ENCODE measurements at places on chromosomes 5 and 9.

GRCh38 chr9:4317681-4318080 lies 17.8 kb upstream of the GLIS3 start:
- DNase-seq: no peak

DNA sequence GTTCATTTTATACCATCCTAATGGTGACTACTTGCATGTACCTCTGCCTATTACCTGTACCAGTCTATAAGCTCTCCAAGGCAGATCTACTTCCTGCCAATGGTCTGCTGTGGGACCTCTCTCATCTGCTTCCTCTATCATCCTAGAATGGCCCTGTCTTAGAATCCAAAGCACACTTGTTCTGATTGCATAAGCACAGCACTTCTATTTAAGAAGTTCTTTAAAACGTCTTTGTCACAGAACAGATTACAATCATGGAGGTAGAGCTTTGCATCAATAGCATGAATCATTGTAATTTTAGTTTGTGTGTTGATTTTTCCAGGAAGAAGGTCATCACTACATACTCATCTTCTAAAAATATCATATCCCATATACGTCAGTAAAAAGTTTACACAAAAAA lies 131.8 kb upstream of the ACOT12 start:
- no peak for DNase-seq

DNA sequence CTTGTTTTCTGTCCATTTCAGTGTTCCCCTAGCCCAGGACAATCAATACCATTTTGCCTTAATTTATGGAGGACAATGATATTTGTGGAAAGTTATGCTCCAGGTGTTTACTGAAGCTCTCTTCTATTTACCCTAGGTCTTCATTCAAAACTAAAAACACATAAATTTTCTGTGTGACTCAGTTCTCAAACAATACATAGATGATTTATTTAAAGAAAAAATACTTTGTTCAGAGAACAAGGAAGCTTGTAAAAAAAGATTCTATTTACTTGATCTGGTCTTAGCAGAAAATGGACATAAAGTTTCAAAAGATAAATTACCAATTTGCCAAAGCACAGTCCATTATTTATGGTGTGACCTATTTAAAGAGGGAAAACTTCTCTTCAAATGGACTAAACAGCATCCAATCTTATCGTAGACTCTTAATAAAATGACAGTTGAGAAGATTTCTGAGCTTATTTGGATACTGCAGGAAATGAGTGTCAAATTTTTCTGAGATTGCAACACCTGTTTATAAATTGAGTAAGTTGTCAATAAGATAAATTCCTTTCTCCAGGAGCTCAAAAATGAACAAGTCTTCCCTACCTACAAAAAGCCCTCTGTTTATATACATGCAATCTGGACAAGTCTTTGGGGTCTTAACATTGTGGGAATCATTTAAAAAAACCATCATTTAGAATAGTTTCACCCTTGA lies 627.2 kb downstream of the PSAT1 start:
- DNase-seq: no peak

GRCh38 chr9:106112935-106113334 lies 418.6 kb downstream of the TMEM38B start:
- DNase-seq: no peak

DNA sequence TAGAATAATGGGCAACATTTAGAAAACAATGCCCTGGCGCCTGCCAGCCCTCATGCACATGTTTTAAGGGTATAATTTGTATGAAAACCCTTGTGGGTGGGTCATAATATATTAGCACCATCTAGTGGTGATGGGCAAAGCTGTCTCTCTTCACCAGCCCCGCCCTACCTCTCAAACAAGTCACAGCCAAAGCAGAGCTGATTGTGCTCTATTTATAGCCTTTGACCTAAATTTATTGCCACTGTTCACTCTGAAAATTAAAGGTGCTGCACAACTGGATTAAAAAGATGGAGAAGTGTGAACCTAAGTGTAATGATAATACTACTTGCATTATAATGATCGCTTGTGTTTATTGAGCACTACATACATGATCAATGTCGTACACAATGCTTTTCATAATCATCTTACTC lies 131.9 kb upstream of the ANKH start:
- peak; percentile 71 for DNase-seq

- DNase-seq: peak; percentile 76
These were observed 353.7 kb downstream of the SLCO4C1 start for GRCh38 chr5:101942321-101942882.

- no peak for DNase-seq
These were observed 2295.1 kb upstream of the WWC1 start for GRCh38 chr5:165996201-165996875.

DNA sequence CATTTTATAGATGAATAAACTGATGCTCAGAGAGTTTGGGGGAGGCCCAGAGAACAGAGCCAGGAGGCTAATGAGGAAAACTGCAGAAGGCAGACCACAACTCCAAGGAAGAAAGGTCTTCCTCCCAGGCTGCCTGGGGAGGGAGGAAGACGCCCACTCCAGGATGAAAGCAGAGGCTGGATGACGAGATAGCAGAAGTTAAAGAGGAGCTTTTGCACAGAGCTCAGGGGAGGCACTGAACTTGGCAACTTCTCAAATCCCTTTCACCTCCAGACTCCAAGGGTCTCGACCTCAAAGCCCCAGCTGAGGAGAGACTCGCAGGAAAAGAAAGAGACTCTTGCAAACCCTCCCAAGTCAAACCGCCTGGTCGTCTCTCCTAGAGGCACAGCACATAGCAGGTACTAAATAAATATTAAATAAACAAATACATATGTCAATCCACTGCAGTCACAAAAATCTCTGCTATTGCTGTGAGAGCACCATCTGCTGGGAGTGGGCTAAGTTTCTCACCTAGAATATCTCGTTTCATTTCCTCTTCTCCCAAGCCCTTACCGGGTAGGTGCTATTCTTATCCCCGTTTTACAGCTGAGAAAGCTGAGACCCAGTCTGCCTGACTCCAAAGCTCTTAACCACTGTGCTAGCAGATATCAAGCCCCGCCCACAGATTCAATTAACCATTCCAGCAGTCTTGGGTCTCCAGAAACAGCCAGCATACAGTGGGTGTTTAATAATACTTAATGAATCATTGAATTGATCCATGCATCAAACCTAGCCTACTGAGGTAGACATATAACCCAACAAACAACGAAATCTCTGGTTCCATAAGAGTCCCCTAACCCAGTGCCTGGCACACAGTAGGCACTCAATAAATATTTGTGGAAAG lies 97.8 kb upstream of the HAND1 start:
- DNase-seq: peak; percentile 74

GRCh38 chr5:134453016-134453415 lies 41.3 kb upstream of the CDKN2AIPNL start:
- no peak for DNase-seq

DNA sequence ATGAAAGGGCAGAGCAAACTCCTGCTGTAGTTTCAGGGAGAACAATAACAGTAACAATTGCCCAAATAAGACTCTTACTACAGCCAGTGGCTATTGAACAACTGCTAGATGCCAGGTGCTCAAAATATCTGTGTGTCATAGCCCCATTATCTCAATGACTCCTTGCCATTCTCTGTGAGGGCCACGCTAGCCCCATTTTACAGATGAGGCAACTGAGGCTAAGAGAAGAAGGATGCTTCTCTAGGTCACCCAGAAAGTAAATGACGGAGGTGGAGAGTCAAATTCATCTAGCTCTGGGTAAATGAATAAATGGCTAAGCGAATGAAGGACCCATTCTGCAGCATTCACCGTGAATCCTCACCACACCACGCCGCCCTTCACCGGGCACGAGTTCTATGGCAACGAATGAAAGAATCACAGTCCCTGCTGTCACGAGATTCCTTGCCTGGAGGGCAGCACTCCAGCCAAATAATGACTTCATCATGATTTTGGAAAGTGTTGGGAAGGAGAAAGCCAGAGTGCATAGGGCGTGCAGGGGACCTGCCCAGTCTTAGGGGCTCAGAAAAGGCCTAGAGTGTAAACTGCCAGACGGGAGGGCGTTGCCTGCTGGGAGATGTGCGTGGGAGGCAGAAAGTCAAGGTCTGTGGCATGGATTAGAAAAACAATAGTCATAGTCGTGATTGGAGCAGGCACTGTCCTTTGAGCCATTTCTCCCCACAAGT lies 147.2 kb downstream of the C9orf50 start:
- no peak for DNase-seq

DNA sequence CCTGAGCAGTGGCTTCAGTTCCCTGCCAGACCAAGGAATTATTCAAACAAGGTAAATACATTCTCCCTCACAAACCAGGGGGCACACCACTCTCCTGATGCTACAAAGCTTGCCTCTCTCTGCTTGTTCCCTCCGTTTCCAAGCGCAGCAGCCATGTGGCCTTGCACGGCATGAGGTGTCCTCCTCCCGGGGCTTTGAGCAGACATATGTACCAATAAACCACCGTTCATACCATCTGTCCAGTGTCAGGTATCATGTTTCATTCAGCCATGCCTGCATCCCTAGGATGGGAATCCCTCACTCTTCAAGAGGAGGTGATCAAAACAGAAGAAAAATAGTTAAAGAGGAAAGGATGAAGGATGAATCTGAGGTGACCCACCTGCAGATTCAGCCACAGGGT lies 282.7 kb downstream of the ENC1 start:
- no peak for DNase-seq

GRCh38 chr5:145378226-145378625 lies 456.9 kb downstream of the PRELID2 start:
- DNase-seq: no peak

- DNase-seq: no peak
These were observed 86.2 kb downstream of the TTC39B start for GRCh38 chr9:15220658-15221318.

DNA sequence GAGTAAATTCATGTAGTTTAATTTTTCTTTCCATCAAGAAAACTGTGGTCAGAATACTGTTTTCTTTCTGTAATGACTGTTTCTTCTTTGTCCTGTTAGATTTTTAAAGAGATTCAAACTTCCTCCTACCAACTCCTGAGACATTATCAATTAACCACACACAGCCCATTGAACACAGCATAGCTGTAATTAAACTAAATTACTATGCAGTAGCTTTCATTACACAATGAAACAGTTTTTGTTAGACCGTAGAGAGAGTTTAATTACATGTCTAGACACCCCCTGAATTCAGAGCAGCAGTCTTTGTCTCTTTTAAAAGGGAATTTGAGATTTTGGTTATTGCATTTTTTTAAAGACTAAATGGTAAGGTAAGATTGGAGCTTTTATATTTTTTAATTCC lies 77.5 kb downstream of the STARD4 start:
- no peak for DNase-seq

DNA sequence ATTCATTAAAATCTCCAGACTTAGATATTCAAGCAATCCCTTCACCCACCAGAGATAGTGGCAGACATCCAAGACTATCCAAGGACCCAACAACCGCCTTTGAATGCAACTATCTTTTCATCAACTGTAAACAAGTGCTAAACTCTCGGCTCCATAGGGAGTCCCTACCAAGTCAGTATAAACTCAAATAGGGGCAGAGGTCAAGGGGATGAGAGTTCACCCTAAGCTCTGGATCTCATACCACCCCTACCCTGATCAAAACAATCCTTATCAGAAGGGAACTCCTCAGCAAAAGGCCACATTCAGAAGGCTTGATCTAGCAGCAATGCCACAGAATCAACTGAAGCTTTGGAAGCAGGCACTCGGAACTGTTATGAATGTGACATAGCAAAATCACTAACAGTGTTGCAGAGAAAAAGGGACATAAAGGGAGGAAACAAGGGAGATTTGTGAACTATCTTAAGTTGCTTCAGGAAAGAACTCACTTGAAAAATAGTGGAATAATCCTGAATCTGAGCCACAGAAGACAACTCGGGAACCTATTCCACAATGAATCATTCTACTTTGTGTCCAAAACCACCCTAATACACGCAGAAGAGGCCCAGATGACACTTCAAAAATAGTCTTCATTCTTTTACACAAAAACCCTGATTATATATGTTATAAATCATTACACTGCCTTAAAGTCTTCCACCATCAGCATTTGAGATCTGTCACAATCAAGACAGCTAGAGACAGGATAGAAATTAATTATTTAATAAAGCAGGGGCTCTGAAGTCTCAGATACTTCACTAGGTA lies 49.8 kb downstream of the NR6A1 start:
- no peak for DNase-seq

- DNase-seq: no peak
These were observed 77.4 kb downstream of the KIAA0825 start for GRCh38 chr5:94540856-94541494.

- peak; percentile 90 for DNase-seq
These were observed 86.0 kb downstream of the ANKRD33B start for GRCh38 chr5:10649666-10650380.

GRCh38 chr9:3256571-3257330 lies 269.1 kb downstream of the RFX3 start:
- DNase-seq: no peak

- DNase-seq: no peak
These were observed 28.6 kb downstream of the LAMC3 start for GRCh38 chr9:131037335-131038255.

- DNase-seq: peak; percentile 55
These were observed 364.1 kb upstream of the RORB start for GRCh38 chr9:74132986-74133385.

- DNase-seq: no peak
These were observed 26.4 kb downstream of the ANXA1 start for GRCh38 chr9:73178044-73178443.

GRCh38 chr5:72294473-72294872 lies 25.6 kb downstream of the MRPS27 start:
- no peak for DNase-seq

DNA sequence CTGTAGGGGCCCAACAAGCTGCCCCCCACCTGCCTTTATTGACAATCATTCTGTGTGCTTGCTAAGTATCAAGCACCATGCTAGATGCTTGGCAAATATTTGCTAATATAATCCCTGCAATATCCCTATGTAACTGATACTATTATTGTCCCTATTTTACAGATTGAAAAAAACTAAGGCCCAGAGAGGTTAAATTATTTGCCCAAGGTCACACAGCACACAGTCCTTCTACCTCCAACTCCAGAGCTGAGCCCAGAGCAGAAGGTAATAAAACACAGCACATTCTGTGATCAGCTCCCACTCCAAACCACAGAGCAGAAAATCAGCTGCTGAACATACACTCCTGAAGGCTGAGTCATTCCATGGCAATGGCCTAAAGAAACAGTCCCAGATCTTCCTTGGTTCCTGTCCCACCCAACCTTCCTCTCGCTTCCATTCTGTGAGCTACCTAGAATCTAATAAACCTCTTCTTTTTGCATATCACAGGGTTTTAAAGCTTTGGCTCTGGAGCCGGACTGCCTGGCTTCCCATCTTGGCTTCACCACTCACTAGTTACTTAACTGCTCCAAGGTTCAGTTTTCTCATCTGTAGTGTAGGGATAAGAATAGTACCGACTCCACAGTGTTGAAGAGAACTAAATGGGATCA lies 66.7 kb upstream of the ADRA1B start:
- DNase-seq: peak; percentile 84

GRCh38 chr9:125522328-125522725 lies 184.7 kb downstream of the MAPKAP1 start:
- DNase-seq: no peak

DNA sequence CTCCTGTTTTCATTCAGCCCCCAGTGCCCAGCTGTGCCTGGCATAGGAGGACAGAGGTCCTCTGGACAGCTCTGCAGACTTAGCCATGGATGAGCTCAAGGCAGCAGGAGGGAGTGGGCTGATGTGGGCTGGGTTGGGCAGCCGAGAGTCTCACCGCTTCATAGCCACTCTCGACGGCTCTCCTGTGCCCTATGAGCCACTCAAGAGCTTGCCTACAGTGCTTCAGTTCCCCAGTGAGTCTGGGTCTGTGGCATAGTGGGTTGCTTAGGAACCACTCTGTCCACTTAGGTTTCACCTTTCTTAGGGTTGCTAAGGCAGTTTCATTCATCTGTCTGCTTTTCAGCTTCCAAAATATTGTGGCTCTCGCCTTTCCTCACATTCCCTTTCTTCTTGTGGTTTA lies 296.8 kb downstream of the ICE1 start:
- DNase-seq: no peak

GRCh38 chr5:82174128-82174918 lies 103.8 kb downstream of the RPS23 start:
- DNase-seq: peak; percentile 73
